ENCODE measurements at places on chromosomes 1 and 21.

GRCh38 chr1:58779059-58779754, 4.6 kb downstream of the JUN start:
- DNase-seq: no peak

- DNase-seq: no peak
These were observed 130.0 kb upstream of the TNFSF4 start for GRCh38 chr1:173337126-173337525.

GRCh38 chr1:67687649-67688048, 2.6 kb downstream of the GADD45A start:
- DNase-seq: no peak

GRCh38 chr1:234866007-234866866, 256.3 kb upstream of the IRF2BP2 start:
- no peak for DNase-seq

GRCh38 chr1:17514776-17515175, 24.7 kb upstream of the ARHGEF10L start:
- DNase-seq: no peak

DNA sequence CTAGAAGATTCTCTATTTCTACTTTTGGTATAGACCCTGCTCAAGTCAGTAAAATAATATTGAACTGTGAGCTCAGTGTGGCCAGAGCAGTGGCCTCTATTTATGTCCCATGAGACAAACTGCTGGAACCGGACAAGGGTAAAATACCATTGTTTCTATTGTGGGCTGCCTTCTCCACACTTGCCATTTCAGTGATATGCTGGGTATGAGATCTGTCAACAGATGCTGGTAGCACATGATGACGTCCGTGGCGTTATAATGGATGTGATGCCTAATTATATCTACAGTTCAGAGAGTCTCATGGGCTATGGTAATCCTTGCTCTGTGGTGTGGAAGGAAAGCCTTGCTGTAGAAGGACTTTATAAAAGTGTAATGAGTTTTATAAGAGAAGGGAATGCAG, 2.4 kb downstream of the ACTN2 start:
- DNase-seq: no peak

DNA sequence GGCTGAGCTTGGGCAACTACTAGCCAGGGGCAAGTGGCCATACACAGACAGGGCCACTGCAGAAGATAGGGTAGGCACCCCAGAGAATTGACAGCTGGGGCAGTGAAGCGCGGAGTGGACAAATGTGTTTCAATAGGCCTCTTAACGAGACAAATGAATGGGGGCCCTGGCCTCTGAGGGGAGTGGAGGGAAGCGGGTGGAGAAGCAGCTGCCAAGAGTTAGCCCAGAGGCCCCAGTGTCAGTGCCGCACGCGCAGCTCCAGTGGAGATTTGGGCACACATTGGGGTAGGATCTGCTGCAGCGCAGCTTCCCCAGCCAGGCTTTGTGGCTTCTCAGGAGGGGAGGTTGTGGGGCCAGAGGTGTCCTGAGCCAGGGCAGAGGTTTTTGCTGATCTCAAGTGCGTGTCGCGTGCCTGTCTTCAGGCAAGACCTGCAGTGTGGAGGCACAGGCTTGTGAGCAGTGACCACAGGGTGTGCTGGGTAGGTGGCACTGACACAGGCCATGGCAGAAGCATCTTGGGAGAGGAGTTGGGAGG, 16.9 kb downstream of the PTPRF start:
- no peak for DNase-seq

DNA sequence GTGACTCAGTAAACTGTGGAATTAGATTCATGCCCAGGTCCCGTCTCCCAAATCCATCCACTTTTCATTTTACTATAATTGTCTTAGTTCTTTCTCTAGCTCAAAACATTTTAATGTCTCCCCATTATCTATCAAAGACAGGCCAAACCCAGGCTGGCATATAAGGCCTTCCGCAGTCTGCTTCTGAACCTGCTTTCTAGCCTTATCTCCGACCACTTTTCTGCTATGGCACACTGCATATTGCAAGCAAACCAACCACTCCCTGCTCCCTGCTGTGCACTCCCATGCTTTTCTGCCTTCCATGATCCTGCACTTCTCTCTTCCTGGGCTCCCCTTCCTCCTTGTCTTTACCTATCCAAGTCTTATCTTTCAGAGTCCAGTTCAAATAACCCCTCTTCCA, 17.3 kb upstream of the PIGM start:
- no peak for DNase-seq

DNA sequence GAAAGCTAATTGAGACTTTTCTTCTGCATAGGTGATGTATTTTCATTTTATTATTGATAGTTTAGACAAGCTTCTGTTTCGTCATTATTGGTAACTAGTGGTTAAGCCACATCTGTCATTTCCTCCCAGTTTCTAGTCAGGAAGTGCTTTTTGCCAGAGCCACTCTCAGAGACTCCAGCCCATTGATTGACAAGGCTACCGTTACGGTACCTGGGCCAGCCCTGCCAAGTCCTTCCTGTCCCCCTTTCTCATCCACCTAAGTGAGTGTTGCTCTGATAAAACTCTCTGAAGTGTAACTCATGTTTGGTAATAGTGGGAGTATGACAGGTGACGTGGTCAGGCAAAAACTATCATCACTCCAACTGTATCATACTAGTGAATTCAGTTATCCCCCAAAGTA, 29.6 kb upstream of the AGL start:
- DNase-seq: peak; percentile 37

GRCh38 chr21:46056450-46056903, 41.4 kb upstream of the COL6A2 start:
- no peak for DNase-seq

GRCh38 chr1:89023026-89023425, 360 bp upstream of the GBP3 start:
- no peak for DNase-seq

- DNase-seq: no peak
These were observed 2.0 kb downstream of the KYAT3 start for GRCh38 chr1:88990426-88990825.

DNA sequence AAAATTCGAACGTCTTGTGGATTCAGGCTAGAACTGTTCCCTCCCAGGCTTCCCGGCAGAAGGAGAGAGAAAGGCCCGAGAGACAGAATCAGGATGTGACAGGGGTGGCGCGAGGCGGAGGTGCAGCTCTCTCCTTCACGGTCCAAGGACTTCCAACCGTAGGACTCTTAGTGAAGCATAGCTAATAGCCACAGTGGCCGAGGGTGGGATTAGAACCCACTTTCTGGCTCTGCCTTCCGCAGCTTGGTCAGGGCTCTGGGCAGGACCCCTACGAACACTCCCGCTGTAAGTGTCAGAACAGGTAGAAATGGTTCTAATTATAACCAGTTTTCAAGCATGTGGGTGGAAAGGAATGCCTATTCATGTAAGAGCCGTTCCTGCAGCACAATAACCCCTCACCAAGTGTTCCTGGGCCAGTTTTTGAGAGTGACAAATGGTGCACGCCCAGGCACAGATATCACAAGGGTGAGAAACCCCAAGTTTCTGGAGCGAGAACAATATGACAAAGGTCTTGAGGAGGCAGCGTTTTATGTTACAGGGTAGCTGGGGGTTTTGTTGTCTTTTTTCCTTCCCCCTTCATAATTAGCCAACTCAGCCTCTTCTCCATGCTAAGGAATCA, 86.4 kb downstream of the SYF2 start:
- DNase-seq: no peak

DNA sequence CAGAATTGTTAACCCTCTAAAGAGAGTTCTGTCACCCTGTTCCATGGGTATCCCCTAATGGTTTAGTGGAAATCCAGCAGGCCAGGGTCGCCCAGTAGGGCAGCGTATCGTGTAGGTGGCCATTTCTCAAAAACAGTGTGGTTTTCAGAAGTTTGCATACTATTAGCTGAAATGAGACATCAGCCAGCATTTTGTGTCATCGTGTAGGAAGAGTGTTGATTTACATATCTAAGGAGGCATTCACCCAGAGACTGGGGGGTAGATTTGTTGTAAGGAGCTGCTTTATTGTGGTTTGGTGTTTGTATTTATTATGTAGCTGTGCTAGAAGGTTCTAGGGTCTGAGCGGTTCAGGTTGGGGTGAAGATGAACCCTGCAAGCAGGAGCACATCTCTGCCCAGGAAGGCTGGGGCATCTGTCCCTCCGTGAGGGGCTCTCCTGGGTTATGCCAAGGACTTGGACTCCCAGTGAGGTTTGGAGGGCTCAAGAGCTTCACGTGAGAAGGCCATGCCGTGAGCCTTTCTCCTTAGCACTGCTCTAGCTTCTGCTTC, 174.4 kb downstream of the PGBD5 start:
- no peak for DNase-seq

DNA sequence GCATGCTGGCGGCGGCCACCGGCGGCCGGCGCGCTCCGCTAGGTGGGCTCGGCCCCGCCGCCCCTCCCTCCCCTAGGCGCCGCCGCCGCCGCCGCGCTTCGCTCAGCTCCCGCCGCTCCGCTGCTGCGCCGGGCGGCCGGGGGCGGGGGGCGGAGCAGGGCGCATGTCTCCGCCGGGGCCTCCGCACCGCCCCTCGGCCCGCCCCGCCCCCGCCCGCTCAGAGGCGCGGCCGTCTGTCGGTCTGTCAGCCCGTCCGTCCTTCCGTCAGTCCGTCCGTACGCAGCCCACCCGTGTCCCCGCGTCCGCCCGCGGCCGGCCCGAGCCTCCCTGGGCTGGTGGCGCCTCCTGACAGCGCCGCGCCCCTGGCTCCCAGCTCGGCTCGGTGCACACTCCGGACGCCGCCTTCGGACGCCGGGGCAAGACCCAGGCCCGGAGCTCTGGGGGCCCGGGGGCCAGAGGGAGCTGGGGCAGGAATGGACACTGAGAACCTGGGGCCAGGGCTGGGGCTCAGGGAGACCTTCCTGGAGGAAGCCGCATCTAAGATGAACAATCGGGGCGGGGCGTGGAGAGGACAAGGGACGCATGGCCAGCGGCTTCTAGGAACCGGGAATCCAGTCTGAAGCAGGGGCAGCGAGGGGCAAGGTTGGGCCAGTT, at the start of gene GPR153:
Gene GPR153, minus strand, starts transcription at position 138 of the 654 bp plus-strand sequence. CDS start 6,193 bp downstream, outside the sequence.
- no peak for DNase-seq

DNA sequence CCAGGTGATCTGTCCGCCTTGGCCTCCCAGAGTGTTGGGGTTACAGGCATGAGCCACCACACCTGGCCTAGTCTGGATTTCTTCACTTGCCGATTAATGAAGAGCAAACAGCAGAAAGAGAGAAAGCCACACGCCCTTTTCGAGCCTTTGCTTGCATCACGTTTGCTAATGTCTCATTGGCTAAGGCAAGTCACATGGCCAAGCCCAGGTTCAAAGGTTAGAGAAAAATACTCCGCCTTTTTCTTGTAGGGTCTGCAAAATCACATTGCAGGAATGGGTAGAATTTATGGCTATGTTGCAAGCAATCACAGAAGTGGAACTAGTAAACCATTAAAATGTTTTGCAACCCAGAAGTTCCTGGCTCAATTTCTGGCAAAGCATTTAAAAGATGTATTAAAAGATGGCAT, 26.8 kb upstream of the BACH1 start:
- no peak for DNase-seq

GRCh38 chr1:37628026-37628556, 6.6 kb downstream of the RSPO1 start:
- DNase-seq: no peak

DNA sequence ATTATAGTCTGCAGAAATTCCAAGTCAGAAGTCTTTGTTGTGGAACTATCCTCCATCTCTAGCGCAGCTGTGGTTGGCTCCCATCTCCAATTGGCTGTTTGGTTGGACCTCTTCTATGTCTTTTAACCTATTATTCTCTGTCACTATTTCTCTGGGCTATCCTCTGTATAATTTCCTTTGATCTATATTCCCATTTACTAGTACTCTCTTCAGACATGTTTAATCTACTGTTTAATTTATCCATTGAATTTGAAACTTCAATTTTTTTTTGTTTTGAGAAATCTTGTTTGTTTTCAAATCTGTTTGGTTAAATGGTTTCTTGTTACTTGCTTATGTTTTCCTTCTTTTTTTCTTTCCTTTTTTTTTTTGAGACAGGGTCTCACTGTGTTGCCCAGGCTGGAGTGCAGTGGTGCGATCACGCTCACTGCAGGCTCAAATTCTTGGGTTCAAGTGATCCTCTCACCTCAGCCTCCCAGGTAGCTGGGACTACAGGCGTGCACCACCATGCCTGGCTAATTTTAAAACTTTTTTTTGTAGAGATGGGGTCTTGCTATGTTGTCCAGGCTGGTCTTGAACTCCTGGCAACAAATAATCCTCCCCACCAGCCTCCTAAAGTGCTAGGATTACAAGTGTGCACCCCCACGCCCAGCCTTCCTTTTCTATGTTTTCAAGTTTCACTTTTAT, 28.1 kb downstream of the SOAT1 start:
- DNase-seq: no peak

GRCh38 chr1:78869136-78869535, 137.4 kb downstream of the ADGRL4 start:
- no peak for DNase-seq

DNA sequence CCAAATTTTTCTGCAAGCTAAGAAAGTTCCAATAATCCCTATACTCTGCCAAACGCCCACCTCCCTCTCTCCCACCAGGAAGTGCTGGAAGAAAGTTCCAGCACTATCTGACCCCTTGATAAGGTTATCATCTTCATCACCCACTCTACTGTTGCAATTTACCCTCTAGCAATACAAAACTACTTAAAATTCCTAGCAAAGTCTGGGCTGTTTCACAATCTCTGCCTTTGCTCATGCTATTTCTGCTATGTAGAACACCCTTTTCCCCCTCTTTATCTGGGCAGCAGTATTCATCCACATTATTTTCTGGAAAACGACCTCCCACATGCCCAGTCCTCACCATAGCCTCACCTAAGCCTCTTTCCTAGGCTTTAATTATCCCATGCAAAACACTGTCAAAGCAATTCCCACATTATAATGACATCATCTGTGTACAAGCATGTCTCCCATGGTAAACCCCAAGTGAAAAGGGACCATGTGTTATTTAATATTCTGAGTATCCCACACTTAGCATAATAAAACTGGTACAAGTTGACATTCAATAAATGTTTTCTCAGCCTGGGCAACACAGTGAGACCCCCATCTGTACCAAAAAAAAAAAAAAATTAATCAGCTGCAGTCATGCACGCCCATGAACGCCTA, 12.0 kb downstream of the F11R start:
- DNase-seq: no peak

Data from naive thymus-derived CD4-positive, alpha-beta T cell (primary cell).